ENCODE measurements at places on chromosomes 7 and 10. TPM values are rescaled to one million over a fixed set of nuclear protein-coding genes. Genes with fewer than 3 reads are reported as not detected.

The TMEM130 gene
- 0.49 TPM for total RNA-seq

DNA sequence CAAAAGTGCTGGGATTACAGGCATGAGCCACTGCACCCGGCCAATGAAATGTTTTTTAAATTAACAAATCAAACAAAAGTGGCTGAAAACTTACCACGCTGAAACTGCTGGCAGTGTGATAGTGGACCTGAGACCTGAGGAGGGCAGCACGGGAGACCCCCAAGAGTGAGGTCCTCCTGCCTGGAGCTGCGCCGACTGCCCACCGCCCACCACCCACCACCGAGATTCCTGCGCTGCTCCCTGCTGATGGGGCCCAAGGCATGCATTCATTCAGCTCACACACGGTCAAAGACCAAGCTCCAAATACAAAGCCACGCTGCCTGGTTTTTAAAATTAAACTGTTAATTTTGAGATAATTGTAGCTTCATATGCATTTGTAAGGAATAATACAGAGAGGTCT is 16.4 kb upstream of the LARP4B start:
- H3K27ac ChIP-seq = no peak overlapping the region
- DNase-seq = no peak
- H3K4me1 ChIP-seq = peaks cover 11% of the 10 kb centered on the region
- no peaks in the 10 kb centered on the region for H3K36me3 ChIP-seq
- no peak overlapping the region for H3K4me3 ChIP-seq
- H3K27me3 ChIP-seq = no peaks in the 10 kb centered on the region

The SEMA3C gene
- not detected for total RNA-seq

The NKX2-3 gene
- total RNA-seq = not detected

The TUBAL3 gene
- not detected for total RNA-seq

The HOXA1 gene
- total RNA-seq = 0.37 TPM

- H3K36me3 ChIP-seq = no peaks in the 10 kb centered on the region
- no peak for DNase-seq
- peaks cover 13% of the 10 kb centered on the region for H3K27me3 ChIP-seq
Observed at GRCh38 chr7:64879086-64879730, 23.9 kb upstream of the ZNF273 start.

- H3K36me3 ChIP-seq = no peaks in the 10 kb centered on the region
- H3K27ac ChIP-seq = no peak overlapping the region
- no peak for DNase-seq
- no peak overlapping the region for H3K4me3 ChIP-seq
- H3K4me1 ChIP-seq = no peaks in the 10 kb centered on the region
- H3K27me3 ChIP-seq = no peaks in the 10 kb centered on the region
Observed at GRCh38 chr7:113799896-113800295, 118.9 kb downstream of the PPP1R3A start.

The ENKUR gene
- not detected for total RNA-seq

- H3K4me3 ChIP-seq = no peak overlapping the region
- no peak for DNase-seq
- H3K4me1 ChIP-seq = no peaks in the 10 kb centered on the region
- no peaks in the 10 kb centered on the region for H3K36me3 ChIP-seq
- H3K27ac ChIP-seq = no peak overlapping the region
Observed at GRCh38 chr7:48025624-48026023, 3.3 kb downstream of the SUN3 start.

- H3K27me3 ChIP-seq = no peaks in the 10 kb centered on the region
- no peak overlapping the region for H3K4me3 ChIP-seq
- no peak for DNase-seq
Observed at GRCh38 chr7:134016223-134016941, 110.8 kb upstream of the LRGUK start.

DNA sequence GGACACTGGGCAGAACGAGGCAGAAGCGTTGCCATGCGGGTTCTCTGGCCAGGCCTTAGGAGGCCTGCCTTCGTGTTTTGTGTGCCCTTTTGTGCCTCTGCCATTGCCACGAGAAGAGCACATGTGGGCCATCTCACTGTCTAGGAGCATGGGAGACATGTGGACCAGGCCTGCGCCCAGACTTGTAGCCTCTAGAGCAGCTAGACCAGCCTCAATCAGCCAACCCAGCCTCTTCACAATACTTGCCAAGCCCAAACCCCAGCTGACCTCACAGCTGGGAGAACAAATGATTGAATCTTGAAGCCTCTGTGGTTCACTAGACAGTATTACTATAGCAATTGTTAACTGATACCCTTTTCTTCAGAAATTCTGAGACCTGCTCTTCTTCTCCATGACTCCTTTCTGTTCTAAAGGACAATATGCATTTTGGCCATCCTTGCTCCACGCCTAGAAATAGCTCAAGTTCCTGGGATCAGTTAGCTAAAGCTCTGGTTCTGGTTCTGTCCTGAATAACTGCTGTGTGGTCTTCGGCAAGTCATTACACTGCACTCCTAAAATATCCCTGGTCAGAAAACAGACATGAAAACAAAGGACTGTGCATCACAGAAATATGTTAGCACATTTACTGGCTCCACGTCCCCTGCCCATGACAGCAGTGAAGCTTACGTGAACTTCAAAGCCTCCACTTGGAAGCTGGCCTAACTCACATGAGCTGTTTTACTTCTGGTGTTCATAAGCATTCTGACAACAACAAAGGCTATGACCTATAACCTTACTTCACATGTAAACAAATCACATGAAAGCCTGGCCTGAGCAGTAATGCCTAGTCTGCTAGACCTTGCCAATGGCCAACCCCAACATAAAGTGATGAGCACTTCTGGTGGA is 72.3 kb upstream of the MKRN1 start:
- no peak overlapping the region for H3K27ac ChIP-seq
- no peaks in the 10 kb centered on the region for H3K27me3 ChIP-seq
- no peaks in the 10 kb centered on the region for H3K4me1 ChIP-seq
- no peak for DNase-seq

Data from B cell (primary cell).